ENCODE measurements at places on chromosomes 2 and 18.

DNA sequence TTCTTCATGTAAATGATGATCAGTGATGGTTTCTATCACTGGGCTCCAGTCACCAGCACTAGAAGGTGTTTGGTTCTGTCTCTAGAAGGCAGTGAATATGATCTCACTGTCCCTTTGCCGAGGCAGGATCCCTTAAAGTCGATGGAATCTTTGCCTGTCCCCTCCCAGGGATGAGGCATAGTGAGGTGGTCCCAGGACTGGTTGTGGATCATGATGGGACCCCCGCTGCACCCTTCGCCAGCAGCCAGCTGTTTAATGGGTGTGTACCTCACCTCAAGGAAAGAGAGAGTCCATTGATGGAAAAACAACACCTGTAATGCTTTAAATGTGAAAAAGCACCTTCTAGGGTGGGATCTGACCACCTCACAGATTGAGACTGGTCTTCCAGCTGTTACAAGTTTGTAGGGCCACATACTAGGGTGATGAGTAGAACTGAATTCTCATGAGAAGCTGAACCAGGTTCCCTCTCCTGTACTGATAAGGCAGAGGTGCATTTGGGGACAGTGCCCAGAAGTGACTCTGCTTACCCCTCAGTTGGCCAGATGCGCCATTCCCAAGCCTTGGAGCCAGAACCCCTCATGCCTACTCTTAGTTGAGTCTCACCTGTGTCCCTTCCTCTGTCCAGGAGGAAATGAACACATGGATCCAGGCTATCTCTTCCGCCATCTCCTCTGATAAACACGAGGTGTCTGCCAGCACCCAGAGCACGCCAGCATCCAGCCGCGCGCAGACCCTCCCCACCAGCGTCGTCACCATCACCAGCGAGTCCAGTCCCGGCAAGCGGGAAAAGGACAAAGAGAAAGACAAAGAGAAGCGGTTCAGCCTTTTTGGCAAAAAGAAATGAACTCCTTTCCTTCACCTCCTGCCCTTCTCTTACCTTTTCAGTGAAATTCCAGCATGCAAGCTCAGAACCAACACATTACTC lies 55.5 kb upstream of the EML6 start:
- DNase-seq = no peak

GRCh38 chr2:152222975-152223637 lies 47.5 kb upstream of the STAM2 start:
- no peak for DNase-seq

DNA sequence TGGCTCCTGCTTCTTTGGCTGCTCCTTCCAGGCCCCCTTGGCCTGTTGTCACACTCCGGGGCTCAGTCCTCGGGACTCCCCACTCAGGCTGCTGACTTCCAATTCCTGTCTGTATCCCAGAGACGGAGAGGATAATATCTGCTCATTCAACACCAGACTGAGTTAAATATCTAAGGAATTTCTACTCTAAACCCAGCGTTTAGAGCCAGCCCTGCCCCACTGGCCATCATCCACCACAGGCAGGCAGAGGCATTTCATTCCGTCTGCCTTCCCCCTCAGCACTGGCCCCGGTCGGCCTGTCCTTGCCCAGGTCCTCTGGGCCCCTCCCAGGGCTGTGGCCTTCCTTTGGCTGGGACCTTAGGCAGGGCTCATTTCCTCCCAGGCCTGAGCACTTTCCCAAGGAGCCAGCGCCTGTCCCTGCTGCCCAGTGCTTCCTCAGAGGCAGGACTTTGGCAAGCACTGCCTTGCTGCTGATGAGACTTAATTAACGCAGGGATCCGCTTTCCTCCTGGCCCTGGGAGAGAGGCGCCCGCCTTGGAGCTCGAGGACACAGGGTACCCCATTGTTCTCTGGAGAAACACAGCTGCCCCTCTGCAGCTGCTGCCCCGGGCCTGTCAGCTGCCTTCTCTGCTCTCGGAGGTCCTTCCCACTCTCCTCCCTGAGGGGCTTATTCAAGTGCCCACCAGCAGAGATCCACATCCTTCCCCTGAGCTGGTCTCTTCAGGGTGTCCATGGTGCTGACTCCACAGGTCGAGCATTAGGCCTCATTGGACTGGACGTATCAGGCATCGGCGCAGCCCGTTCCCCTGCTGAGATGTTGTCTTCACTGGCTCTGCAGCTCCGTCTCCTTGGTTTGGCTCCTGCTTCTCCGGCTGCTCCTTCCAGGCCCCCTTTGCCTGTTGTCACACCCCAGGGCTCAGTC lies 42.8 kb downstream of the ATOH8 start:
- DNase-seq = no peak

GRCh38 chr2:165911231-165911630 lies 42.3 kb downstream of the TTC21B start:
- no peak for DNase-seq

- no peak for DNase-seq
These were observed 447.1 kb upstream of the CNTNAP5 start for GRCh38 chr2:123578016-123578415.

DNA sequence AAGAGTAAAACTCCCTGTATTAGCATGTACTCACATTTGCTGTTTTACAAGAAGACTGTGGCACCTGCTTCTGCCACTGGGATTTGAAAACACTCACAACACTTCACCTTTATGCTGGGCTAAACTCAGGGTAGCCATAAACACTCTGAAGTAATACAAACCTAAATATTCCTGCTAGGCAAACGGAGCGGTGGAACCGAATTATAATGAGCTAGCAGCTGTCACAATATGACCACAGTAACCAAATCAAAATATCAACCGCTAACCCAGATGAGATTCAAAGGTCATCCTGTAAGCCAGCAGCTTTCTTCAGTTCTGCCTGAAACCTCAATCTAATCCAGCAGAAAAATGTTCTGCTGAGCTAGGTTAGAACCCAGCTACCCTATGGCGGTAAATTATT lies 132.1 kb downstream of the TCF4 start:
- no peak for DNase-seq

- no peak for DNase-seq
These were observed 37.7 kb upstream of the GPR155 start for GRCh38 chr2:174524527-174524926.

DNA sequence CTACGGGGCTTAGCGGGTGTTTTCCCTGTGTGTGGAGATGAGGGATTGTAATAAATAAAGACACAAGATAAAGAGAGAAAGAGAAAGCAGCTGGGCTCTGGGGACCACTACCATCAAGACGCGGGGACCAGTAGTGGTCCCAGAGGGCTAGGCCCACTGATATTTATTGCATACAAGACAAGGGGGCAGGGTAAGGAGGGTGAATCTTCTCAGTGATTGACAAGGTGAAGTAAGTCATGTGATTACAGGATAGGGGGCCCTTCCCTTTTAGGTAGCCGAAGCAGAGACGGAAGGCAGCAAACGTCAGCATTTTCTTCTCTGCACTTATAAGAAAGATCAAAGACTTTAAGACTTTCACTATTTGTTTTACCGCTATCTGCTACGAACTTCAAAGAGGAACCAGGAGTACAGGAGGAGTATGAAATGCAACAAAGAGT lies 4.5 kb upstream of the GAL3ST2 start:
- no peak for DNase-seq

GRCh38 chr2:186605041-186605440 lies 15.2 kb downstream of the ITGAV start:
- DNase-seq = no peak

- no peak for DNase-seq
These were observed 85.6 kb downstream of the ABI2 start for GRCh38 chr2:203413796-203414195.

GRCh38 chr2:96336104-96336775 lies 674 bp downstream of the NCAPH start:
- no peak for DNase-seq

- no peak for DNase-seq
These were observed 14.0 kb upstream of the ST6GAL2 start for GRCh38 chr2:106899786-106900530.

- no peak for DNase-seq
These were observed 1.3 kb downstream of the USP34 start for GRCh38 chr2:61469424-61470121.

DNA sequence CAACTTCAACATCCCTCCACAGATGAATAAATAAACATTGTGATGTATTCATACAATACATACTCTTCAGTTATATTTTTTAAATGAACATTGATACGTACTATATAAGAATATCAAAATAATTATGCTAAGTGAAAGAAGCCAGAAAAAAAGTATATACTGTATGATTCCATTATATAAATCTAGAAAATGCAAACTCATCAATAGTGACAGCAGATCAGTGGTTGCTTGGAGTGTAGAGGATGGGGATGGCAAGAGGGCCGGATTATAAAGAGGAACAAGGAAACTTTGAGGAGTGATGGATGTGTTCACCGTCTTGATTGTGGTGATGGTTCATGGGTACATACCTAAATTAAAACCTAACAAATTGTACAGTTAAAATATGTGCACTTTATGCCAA lies 3.0 kb upstream of the TTC27 start:
- DNase-seq = no peak

DNA sequence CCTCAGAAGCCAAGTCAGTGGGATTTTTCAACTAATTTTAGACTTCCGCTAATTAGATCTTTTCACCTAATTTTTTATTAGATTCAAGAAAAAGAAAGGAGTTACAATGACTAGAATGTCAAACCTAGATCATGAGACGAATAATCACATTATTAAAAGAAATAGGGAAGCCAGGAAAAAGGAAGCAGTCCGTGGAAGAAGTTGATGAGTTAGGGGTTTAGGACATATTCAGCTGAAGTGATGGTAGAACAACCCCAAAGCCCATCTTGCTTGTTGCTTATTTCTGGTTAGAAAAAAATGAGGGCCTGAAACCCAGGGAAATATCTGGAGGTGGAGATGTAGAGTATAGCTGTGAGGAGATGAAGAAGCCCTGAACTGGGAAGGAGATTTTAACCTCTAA lies 8.0 kb downstream of the KLF7 start:
- DNase-seq = no peak

DNA sequence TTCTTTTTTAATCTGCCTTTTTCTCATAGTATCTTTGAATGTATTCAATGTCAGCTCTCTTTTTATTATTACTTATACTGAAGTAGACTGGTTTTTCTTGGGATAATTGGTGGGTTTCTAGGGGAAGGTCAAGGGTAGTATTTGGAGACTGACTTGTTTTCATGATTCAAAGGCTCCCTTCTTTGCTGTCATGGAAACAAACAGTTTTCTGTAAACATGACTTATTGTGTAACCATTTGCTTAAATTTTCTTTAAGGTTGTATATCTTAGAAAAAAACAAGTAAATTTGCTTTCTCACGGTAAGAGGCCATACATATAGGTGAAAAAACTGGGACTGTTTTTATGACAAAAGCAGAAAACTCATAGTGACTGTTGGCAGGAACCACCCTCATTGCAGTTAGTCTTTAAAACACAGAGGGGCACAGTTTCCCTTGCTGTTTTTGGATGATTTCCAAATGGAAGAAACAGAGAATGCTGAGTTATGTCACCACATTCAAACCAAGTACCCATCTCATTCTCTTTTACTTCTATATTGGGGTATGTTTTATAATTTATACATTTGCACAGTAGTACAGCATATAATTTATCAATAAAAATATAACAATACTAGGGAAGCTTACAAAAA lies 5.8 kb upstream of the RDH14 start:
- DNase-seq = no peak

DNA sequence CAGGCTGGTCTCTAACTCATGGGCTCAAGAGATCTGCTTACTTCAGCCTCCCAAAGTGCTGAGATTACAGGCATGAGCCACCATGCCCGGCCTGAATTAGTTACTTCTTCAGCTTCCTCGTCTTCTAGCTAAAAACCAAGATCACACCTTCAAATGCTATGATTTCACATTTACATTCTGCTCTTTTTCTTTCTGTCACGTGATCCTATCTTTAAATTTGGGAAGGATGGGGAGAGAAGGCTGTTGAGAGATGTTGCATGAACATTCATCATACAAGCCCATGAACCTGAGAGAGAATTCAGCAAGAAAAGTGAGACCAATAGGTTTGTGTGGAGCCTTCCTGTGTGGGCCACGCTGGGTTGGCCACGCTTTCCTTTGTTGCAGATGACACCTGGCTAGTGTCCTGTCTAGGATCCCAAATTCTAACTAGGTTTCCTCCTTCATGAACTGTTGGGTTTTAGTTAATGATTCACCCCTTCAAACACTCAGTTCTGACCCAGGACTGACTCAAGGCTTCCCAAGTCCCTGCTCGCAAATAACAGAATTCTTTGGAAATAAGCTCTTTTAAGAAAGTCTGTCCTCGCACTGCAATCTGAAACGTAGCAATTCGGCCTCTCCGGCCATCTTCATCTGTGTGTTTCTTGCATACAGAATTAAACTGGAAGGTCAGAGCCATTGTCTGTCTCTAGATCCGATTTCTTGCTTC lies 57.3 kb upstream of the CREB1 start:
- DNase-seq = no peak

DNA sequence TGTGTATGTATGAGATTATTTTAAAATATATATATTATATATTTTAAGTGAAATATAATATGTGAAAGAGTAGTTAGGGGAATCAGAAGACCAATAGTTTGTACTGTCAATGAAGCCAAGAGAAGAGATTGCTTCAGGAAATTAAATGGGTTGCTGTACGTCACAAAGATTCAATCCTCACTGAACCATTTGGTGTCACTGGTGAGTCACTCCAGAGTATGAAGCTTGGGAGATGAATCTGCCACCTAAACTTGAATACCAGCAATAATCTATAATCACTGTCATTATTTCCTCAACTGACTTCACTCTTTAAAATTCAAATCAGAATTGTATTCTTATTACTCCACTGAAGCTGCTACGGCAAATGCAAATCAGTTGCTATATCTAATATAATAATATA lies 41.9 kb upstream of the SCN9A start:
- DNase-seq = no peak

DNA sequence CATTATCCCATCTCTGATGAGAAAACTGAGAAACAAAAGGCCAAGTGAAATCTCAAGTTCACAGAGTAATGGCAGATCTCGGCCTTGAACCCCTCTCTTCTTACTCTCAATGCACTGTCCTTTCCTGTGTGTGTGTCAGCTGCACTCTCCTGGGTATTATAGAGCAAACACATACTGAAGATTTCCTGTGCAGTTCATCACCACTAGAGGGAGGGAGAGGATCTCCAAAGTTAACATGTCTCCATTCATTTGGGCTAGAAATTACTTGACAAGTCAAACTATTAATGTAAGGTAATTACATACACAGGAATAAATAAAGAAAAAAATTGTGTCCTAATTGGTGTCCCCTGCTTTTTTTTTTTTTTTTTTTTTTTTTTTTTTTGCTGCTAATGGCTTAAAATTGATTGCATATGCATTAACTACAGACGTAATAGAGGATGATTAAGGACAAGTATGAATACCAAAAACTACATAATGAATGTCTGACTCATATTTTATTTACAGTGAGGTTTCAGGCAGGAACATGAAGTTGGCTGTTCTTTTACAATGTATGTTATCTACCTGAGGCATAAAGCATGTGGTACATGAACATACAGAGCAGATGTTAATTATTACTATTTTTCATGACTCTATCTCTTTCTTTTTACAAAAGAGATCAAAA lies 269.2 kb downstream of the NYAP2 start:
- no peak for DNase-seq

GRCh38 chr2:225438248-225438647 lies 38.7 kb downstream of the NYAP2 start:
- no peak for DNase-seq
